GM04504 (cell line): ENCODE measurements at places on chromosomes 1 and 21.

DNA sequence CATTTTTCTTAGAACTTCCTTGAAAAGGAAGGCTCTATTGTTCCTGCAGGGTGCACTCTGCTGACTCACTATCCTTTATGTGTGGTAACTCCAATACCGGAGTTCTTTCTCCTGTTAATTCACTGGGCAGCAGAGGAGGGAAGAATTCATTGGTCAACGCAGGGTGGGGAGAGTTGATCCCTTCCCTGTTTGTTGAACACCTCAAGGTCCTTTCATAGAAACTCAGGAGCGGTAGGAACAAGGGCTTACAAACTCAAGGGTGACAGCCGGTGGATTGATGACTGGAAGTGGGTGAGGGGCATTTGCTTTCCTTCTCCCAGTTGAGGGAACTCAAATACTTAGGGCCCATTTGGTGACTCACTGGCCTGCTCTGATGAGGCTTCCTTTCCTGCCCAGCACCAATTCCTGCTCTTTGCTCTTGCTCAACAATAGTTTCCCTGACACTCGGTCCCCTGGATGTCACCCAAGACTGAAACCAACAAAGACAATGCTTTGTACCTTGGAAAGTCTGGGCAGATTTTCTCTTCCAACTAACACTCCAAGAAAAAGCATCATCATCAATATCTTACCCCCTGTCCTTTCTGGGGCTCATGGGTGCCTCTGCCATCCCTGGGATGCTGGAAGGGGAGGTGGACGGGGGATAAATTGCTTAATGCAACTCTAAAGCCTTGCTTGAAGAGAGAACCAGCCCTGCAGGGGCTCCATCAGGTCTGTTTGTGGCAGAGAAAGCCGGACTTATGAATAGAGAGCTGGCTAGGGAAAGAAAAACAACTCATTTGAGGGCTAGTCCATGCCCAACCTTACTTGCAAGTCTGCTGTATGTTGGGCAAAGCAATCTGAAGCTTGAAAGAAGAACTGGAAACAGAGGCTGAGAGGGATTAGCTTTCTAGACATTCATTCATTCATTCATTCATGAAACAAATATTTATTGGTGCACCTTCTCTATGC is 9.3 kb downstream of the SLC26A9 start:
- DNase-seq: peak; percentile 64

DNA sequence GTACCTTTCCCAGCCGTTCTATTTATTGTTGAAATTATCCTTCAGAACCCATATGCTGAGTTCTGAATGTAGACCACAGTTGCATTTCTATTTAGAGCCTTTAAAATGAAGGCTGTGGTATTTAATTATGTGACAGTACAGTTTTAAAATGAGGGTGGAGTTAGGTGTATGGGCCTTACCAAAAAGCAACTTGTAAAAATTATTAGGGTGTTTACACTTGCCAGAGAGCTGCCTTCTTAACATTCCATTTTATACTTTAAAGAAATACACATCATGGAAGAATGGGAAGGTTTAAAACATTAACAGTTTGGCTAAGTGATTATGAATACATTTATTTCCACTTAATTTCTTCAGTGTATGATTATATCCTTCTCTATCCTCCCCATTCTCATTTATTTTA is 75.7 kb downstream of the RASAL2 start:
- no peak for DNase-seq

DNA sequence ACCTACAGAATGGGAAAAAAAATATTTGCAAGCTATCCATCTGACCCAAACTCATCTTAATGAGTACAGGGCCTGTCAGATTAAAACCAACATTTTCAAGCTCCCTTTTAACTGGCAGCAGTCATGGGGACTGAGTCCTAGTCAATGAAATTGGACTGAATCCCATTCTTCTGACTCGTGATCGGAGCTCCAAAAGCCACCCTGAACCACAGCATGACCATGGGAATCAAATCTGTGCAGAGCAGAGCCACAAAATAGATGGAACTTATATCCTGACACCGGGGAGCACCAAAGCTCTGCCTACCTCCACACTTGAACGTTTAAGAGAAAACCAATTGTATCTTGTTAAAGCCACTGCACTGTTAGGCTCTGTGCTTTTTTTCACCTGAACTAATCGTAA is 5.0 kb upstream of the RWDD3 start:
- DNase-seq: no peak

DNA sequence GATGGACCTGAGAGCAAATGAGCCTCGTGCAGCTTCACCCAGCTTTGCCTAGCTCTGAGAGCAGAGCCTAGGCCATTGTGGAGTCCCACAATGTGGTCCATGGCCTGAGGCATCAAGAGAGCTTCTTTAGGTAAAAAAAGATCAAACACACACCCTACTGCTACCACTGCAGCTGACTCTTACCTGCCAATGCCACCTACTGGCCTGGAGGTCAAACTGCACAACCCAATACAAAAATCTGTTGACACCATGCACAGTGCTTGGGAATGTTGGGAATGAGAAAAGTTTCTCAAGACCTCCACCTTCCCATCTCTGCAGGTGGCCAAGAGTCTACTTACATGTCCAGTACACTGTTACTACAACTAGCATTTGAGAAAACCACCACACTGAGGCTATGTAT is 60.6 kb downstream of the UCHL5 start:
- DNase-seq: no peak

DNA sequence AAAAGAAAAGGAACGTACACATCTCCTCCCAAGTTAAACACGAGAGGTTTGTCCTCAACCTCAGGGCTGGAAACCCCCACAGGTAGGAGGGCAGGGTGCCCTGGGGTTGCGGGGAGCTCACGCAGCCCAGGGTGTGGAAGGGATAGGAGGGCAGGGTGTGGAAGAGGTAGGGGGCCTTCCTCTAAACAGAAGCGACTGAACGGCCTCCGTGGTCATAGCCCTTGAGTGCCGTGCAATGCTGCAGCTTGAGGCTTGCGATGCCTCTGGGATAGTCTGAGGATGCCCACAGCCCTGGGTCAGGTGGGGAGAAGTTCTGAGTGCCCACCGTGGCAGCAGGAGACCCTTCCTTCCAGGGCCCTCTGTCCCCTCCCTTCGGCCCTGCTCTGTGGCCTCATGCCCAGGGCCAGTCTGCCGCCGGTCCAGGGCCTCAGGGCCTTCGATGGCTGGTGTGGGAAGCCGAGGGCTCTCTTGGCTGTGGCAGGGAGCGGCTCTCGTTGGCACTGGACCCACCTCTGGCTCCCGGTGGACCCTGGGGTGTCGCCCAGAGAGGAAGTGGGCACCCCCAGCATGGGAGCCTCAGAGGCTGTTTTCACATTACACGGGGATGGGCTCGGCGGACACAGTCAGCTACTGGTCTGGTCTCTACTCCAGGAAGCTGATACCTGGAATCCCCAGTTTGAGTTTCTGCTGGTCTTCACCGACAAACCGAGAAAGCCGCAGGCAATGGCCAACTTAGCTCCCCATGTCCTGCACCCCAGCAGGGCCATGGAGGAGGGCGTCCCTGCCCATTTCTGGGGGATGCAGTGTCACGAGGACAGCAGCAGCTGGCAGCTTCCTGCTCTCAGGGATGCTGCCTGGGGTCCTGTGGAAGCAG is 6.4 kb upstream of the CDK11B start:
- DNase-seq: no peak

GRCh38 chr1:203359010-203359571 is 8.2 kb upstream of the FMOD start:
- peak; percentile 16 for DNase-seq

DNA sequence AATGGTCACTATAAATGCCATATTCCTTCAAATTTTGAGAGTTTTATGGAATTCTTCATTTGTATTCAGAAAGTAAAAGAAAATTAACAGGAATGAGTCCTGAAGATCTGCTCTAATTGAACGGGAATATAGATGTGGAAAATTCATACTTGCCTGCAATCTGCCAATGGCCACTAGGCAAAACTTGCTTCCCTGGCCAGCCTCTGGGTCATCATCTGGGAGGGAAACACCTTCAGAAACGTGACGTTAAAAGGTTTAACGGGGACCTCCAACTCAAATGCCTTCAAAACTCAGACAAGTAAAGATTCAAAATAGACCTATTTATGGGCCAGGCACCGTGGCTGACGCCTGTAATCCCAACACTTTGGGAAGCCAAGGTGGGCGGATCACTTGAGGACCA is 21.7 kb upstream of the CTSK start:
- no peak for DNase-seq

GRCh38 chr21:30234050-30234449 is 18.2 kb upstream of the CLDN8 start:
- no peak for DNase-seq

DNA sequence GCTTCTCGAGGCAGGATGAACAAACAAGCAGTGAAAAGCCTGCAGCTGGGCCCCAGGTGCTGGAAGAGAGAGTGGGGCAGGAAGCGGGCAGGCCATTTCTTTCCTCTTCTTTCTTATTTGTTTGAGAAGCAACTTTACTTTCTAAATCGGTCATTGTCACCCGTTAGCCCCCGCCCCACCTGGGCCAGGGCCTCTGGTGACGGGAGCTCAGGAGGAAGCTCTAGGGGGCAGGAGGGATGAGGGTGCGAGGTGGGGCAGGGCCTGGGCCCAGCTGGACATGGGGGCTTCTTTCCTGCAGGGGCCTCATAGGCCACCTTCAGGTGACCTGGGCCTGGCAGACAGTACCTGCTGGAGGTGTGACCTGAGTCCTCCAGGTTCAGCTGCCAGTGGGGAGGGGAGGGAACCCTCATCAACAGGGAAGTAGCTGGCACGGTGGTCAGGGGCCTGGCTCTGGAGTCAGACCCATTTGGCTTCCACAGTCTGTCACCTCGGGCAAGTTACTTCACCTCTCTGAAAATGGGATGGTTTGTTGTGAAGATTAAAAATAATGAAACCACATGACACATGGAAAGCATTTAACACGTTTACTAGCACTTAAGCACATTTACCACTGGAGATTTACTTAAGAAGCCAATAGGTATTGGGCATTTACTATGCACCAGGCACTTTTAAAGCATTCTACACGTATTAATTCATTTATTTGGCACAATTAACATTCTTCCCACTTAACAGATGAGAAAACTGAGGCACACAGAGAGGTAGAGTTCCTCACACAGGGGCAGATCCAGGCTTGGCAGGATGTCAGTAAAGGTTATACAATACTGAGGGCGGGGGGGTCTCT is 54.1 kb upstream of the ID3 start:
- DNase-seq: no peak

- no peak for DNase-seq
Measured at GRCh38 chr1:156160000-156160742, 6.8 kb downstream of the SEMA4A start.

GRCh38 chr1:94713472-94714141 is 106.5 kb upstream of the SLC44A3 start:
- DNase-seq: peak; percentile 98

GRCh38 chr1:160546942-160547341 is 23.9 kb upstream of the SLAMF6 start:
- no peak for DNase-seq

- DNase-seq: no peak
Measured at GRCh38 chr1:69569576-69570328, 2.0 kb downstream of the LRRC7 start.

- no peak for DNase-seq
Measured at GRCh38 chr21:36024782-36025181, 35.5 kb downstream of the SETD4 start.

GRCh38 chr1:58307431-58307830 is 239.1 kb downstream of the OMA1 start:
- no peak for DNase-seq

GRCh38 chr1:113534875-113535274 is 144.6 kb downstream of the MAGI3 start:
- no peak for DNase-seq

DNA sequence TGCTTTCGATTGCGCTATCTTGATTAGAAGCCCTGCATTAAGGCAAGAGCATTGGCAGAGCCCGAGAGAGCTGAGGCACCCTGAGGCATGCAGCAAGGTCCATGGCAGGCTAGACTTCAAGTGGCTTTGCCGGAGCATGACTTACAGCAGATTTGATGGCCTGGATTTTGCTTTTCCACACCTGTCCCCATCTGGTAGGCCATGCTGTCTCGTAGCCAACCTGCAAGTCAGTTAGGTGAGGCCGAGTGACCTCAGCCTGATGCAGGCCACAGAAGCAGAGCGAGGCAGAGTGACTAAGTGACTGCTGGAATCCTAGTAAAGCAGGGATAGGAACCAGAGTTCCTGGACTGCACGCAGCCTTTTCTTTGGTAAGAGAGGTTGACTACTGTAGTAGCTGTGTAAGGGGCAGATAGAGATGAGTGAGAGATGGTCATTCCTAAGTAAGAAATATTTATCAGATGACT is 148.9 kb downstream of the PBX1 start:
- DNase-seq: peak; percentile 67

- no peak for DNase-seq
Measured at GRCh38 chr1:201538612-201539551, at the start of gene NAV1. TSS of gene NAV1 (plus strand) at chr1:201539127. CDS start at chr1:201622885, 83,758 bp downstream.

DNA sequence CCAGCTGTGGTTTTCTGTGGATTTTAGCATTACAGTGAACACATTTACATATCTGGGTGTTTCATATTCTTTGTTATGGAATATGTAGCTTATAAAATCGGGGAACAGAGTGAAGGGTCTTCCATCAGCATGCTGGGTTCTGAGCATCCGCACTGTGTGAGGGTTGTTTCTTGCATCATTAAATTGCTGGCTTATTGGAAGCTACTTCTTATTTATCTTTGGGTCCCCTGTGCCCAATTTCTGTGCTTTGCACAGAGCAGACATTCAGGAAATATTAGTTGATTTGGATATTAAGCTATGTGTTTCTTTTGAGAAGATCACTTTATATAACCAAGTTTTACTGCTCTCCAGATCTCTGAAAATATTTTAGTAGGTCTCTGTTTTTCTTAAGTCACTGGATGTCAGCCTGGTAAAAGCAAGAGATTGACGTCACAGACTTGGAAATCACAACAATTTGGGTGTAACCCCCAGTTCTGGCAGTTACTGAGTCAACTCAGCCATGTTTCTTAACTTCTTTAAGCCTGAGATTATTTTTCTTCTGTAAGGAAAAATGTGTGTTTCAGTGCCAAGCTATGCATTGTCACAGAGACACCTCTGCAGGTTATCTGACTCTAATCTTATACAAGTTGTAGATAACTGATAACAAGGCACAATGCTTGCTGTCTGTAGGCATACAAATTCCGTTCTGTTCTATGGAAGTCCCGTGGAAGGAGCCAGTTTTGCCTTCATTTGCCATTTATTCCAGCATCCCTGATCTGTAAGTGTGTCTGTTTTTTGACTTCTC is 258.3 kb upstream of the KAZN start:
- DNase-seq: no peak

- no peak for DNase-seq
Measured at GRCh38 chr1:197692965-197693364, 82.3 kb downstream of the DENND1B start.

- DNase-seq: no peak
Measured at GRCh38 chr1:184684285-184685074, 70.2 kb downstream of the EDEM3 start.

GRCh38 chr1:17236779-17237560 is 11.9 kb upstream of the PADI3 start:
- DNase-seq: no peak

DNA sequence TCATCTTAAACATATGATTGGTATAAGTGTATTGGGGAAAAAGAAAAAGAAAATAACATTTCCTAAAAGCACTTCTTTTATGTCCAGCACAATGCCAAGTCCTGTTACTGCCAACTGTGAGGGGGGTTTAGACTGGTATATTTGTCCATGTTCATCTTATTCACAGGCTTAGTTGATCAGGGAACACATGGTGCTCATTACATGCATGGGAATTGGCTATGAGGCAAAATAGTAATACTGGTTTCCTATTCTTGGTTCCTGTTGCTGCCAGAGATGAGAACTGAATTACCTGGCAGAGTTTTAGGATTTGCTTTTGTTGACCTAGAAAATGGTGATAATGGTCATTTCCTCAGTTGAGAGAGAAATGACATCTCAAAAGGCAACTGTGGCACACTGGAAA is 398.8 kb downstream of the DUSP10 start:
- no peak for DNase-seq
